Inflammatory macrophage treated with lipopolysaccharide for 4 hours (primary cell): ENCODE measurements at places on chromosomes 5 and 9.

GRCh38 chr5:119287547-119288111, 68.2 kb upstream of the TNFAIP8 start:
- peak; percentile 63 for DNase-seq

DNA sequence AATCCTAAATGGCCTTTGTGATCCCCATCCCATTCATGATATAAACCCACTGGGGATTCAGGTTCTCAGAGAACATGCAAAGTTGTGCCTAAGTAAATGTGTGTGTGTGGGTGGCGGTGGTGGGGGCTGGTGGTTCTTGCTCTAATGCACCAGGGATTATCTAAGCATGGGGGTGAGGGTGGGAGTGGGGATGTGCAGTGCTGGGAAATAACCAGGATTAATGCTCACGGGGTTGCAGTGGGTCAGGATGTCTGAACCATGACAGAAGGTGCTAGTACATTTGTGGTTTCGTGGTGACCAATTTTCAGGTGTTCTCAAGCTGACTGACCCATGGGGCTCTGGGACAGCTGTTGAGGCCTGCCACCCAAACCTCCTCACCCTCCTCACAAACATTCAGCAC, 101.0 kb downstream of the ZNF608 start:
- DNase-seq, result no peak

GRCh38 chr9:109010746-109011145, 2.6 kb downstream of the CTNNAL1 start:
- peak; percentile 76 for DNase-seq

DNA sequence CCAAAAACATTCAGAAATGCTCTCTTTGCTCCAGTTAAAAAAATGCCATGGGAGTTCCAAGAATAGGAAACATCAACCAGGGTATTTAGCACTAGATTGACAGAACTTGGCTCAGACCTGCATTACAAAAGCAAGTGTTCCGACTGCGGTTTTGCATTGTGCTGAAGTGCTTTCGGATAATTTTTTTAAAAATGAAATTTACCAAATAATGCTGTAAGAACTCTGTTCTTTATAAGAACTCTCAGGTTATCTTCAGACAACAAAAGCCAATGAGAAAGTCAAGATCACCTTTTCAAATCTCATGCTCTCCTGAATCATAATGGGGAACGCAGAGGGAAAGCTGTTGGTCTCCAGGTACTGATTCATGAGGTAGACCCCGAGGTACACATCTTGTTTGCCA, 483 bp upstream of the PLPP6 start:
- no peak for DNase-seq

GRCh38 chr5:893711-894110, 1.0 kb downstream of the TRIP13 start:
- no peak for DNase-seq

- DNase-seq, result no peak
Measured at GRCh38 chr9:79001012-79001411, 570.8 kb upstream of the TLE4 start.

DNA sequence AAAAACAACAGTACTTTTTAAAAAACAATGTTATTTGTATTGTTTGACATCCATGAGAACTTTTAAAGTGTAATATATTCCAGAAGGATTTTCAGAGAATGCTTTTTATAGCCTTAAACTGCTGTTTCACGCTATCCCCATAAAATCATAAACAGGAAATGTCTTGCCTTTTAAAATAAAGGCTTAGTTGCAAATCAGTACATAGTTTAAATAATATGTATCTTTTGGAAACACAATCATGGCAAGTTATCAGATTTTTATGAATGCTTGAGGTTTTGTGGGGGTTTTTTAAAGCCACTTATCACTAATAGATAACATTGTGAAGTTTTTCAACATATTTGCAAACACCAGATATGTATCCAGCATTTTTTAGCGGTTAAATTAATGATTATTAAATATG, 37.2 kb upstream of the F2RL2 start:
- DNase-seq, result no peak

DNA sequence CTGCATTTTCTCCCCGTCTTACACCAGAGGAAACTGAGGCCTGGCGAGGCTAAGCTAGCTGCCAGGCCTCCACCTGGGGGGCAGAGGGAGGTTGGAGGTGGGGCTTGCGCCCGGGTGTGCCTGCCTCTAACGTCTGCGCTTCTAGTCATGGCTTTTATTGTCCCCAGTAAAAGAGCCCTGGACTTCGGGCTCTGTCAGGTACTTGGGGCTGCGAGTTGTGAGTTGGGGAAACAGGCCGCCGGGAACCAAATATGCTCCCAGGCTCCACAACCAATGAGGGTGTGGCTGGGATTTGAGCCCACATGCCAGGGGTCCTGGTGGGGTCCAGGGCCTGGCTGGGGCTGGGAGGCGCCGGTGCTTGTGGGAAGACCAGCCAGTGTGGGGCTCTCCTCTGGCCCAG, 57.4 kb upstream of the NOTCH1 start:
- DNase-seq, result no peak

DNA sequence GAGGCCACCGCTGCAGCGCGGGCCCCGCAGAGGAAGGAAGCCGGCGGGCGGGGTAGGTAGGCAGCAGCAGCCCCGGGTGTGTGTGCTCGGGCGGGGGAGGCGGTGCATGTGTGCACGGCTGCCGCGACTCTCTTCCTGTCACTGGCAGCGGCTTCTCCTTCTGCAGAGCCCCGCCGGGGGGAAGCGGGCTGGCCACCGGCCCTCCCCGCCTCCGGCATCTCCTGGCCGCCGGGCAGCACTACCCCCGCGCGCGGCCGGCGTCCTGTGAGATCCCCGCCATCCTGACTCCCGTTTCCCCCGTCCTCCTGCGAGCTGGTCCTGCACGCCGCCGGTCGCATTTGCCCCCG, 315 bp downstream of the PIK3R1 start:
- no peak for DNase-seq

DNA sequence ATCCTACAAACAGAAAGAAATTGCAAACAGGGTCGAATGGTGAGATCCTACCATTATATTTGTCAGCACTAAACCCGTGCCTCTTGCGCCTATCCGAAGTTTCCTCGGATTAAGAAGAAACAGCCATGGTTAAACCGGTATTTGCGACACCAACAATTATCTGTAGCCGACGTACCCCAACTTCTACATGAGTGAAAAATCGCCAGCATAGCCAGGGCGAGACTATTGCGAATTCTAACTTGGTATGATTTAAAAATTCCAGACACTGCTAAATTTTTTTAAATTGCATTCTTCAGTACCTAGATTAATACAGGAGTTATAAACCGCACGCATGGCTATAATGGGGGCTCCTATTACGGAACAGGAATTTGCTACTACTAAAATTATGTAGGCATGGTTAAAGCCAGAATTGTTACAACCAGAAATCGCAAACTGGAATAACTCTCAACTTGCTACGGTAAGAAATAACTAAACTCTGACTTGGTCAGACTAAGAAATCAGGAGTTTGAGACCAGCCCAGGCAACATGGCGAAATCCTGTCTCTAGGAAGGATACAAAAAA, 25.3 kb upstream of the ANXA2R start:
- peak; percentile 38 for DNase-seq

DNA sequence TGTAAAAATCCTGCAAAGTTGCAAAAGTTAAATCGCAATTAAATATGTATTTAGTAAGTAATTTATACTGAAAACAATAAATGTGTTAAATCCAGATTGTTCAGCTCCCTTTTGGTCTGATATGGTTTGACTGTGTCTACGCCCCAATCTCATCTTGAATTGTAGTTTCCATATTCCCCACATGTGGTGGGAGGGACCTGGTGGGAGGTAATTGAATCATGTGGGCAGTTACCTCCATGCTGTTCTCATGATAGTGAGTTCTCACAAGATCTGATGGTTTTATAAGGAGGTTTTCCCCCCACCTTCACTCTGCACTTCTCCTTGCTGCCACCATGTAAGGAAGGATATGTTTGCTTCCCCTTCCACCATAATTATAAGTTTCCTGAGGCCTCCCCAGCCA, 140.0 kb downstream of the CDH6 start:
- no peak for DNase-seq

DNA sequence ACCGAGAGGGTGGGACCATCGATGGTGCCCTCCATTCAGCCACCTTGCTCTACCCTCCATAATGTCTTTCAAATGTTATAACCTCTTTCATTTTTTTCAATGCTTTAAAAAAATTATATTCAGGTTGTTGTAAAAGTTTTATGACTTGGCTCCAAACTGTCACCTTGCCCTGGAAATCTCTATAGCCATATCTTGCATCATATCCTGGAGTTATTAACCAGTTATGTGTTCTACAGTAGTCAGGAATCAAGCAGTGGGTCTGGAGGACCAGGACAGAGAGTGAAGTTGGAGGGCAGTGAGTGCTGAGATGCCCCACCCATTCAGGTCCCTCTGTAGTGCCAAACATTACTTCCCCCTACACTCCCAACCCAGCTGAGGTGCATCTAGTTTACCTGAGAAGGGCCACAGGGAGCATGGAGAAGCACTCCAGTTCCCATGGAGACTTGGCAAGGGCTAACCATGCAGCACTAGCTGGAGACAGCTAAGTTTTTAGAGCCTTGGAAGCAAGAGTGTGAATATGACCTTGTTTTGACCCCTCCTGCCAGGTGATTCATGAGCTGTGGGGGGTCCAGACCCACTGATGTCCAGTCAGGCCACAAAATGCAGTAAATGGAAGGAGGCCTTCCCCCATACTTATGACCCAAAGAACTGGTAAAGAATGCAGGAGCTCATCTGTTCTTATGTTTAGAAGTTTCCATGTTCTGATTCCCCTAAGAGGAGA, 5.5 kb downstream of the IFNA8 start:
- no peak for DNase-seq

DNA sequence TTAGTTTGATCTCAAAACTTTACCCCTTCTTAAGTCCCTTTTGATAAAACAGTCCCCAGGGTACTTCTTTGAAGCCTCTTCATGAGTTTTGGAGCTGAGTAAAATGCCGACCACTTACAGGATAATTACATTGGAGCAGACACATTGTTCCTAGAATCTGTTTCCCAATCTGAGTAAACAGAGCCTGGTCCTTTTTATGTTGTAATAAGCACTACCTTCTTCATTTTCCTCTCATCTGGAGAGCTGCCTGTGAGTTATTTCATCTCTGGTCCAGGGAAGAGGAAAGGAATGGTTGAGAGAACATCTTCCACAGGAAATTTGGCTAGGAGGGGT, 26.3 kb upstream of the GALNT10 start:
- DNase-seq, result no peak

GRCh38 chr5:145118127-145118526, 717.0 kb downstream of the PRELID2 start:
- DNase-seq, result no peak

- no peak for DNase-seq
Measured at GRCh38 chr5:175381130-175381529, 62.9 kb downstream of the DRD1 start.

- no peak for DNase-seq
Measured at GRCh38 chr9:113912816-113913215, 36.7 kb downstream of the ZNF618 start.

GRCh38 chr5:33725806-33726205, 166.0 kb downstream of the ADAMTS12 start:
- no peak for DNase-seq

DNA sequence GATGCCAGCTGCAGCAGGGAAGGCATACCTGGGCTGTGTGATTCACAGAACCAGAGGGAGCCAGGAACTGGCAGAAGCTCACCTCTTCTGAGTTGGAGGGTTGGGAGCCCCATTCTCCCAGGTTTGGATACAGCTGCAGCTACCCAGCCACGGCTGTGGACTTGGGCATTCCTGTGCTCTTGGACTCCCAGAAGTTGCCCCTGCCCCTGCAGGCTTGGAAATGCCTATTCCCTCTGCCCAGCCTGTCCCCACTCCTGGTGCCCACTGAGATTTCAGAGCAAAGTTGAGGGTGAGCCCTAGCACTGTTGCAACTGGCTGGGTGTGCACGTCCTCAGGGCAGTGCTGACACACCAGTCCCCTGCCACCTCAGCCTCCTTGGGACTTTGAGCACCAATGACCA, 489.7 kb downstream of the SLCO4C1 start:
- DNase-seq, result no peak

DNA sequence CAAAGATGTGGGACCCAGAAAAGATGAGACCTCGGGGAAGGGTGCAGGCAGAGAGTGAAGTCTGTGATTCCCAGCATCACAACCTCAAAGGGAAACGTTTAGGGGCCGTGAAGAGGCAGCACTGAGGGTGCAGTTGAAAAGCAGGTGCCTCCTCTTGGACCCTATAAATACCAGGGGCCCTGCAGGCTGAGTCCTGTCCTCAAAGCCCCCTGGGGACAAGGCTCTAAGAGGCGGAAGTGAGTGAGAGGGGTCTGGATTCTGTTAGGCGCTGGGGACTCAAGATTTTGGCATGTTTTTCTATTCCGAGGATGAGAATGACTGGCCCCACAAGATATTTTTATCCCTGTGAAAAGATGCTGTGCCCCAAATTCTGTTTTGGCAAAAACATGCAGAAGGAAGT, 107.8 kb downstream of the THBS4 start:
- DNase-seq, result no peak

DNA sequence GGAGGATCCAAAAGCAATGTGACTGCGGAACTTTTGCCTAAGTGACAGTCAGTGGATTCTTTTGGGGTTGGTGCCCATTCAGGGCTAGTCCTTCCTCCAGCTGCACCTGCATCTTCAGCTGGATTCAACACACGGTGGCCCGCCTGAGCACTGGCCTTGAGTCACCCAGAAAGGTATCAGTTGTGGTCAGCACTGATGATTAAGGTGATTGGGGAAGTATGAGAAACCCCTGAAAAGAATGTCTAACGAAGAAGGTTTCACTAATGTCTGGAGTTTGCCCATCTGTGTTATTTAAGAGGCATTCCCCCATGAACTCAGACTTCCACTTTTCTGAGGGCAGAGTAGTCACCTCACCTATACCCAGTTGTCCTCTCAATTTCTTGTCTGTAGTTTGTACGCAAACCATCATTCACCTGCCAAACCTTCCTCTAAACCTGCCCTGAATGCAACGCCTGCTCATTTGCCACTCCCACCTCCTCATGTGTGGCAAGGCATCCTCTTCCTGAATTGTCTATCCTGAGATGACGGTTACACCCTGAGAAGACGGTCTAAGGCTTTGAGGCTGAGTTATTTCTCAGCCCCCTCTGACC, 27.2 kb downstream of the CSF2 start:
- peak; percentile 21 for DNase-seq

DNA sequence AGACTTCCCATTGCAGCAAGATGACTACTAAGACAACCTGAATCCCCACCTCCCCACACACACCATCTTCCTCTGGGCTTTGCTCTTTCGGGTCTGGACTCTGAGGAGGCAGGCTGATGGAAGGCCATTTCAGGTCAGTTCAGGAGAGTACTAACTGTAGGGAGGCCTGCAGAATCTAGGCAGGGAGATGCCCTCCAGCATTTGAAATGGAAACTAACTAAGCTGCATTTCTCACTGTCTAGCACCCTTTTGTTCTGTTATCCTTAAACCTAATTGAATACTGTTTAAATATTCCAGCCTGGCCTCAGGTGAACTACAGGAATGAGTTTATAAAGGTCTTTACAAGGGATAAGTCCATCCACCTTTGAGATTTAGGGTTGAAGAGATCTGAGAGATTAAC, 4.9 kb upstream of the TBCA start:
- DNase-seq, result no peak

- DNase-seq, result peak; percentile 34
Measured at GRCh38 chr5:140420226-140420570, 18.6 kb downstream of the ANKHD1 start.

DNA sequence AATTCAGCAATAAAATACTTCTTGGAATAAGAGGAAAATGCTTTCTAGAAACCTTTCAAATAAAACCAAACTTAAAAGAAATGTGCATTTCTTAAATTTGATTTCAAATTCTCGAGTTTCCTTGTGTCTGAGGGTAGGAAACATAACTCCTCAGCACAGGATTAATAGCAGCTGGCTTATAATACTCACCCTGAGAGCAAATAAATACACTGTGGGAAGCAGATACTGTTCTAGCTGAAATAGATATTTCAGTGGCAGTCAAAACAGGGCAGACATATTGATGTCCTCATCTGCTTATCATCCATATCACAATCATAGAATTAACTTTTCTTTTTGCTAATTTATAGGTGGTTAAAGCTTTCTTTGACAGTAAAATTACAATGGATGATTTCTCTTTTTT, 24.1 kb upstream of the FEM1C start:
- no peak for DNase-seq
